ENCODE measurements at places on chromosomes 3 and 15.

DNA sequence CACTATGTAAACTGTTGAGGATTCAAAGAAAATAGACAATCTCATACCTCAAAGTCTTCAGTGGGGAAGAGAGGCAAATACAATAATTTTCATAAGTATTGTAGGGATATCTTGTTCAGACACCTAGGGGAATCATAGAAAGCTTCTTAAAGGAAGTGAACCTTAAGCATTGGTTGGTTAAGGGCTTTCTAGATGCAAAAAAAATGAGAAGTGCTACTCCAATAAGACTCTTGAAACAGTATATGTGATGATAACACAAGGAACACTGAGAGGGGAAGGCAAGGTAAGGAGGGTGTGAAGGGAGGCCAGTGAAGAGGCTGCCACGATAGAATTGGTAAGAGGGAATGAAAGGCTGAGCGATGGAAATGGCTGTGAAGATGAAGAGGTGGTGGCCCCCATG, 104.1 kb downstream of the TPRG1 start:
- no peak for DNase-seq

- no peak for DNase-seq
Measured at GRCh38 chr3:56357266-56357665, 111.0 kb downstream of the ERC2 start.

DNA sequence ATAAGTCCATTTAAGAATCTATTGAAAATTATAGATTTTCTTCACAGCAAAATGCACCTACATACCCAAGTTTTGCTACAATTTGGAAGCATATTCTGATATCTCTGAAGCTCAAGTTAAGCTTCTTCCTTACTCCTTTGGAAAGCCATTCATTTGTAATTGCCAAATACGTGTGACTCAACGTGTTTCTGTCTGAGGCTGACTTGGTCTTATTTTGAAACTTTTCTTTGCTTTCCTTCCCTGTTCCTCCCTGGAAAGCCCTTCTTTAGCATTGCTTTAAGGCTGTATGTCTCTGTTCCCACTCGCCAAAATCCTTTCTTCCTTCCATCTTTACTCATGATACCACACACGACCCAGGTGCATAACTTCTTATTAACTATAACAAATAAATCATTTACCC, 232.0 kb downstream of the ZBBX start:
- no peak for DNase-seq

DNA sequence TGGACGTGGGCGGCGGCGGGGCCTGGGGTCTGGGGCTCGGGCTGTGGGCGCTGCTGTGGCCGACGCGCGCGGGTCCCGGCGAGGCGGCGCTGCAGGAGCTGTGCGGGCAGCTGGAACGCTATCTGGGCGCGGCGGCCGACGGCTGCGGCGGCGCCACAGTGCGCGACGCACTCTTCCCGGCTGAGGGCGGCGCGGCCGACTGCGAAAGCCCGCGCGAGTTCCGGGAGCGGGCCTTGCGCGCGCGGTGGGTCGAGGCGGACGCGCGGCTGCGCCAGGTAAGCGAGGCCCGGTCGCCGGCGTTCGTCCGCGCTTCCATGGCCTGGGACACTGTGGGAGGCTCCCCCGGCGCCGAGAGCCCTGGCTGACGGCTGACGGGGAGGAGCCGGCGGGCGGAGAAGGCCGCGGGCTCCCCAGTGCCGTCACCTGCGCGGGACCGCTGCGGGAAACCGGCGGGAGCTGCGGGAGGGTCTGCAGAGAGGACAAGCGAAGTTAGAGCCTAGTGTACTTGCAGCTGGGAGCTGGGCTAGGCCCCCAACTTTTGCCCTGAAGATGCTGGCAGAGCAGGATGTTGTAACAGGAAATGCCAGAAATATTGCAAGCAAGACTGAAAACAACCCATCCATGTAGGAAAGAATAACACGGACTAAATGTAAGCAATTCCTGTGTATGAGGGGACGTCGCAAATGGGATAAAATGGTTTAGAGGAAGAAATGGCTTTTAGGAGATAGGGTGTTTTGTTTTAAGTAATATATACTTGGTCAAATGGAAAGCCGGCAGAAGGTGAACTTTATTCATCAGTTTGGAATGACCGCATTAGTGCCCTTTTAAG, 847 bp downstream of the WHAMM start:
- DNase-seq, result peak; percentile 42

DNA sequence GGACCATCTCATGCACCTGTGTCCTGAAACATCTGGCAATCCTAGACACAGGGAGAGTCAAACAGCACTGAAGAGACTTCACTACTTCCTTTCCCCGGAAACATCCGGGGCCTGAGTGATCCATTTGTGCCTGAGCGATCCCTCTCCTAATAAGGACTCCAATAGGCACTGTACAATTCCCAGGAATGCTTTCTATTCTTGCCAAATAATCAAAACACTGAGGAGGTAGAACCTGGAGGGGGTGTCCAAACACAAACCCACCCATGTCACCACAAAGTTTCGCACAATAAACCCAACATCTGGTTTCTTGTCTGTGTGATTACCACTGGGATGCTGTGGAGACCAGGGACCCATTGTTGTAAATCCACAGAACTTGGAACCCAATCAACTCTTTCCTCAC, 205.0 kb downstream of the OPA1 start:
- DNase-seq, result no peak

GRCh38 chr15:63752075-63752684, 81.6 kb downstream of the HERC1 start:
- DNase-seq, result no peak

DNA sequence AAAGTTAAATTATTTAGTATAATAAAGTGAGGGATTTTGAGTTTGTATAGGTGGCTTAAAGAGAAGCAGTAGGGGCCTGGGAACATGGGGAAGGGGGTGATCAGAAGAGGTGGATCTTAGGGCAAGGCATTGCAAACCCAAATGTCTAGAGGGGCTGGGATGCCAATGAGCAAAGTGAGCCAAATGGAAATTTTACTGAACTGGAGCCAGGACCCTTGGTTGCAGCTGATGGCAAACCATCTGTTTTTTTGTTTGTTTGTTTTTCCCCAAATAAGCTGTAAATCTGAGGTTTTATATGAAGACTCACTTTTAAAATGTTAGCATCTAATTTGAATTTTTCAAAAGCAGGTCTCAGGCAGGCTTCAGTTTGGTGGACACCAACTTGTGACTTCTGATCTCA, 14.8 kb upstream of the PARP14 start:
- DNase-seq, result no peak

GRCh38 chr15:78209646-78210348, 24.6 kb downstream of the ACSBG1 start:
- no peak for DNase-seq
